ENCODE measurements at places on chromosomes 1 and 21.

DNA sequence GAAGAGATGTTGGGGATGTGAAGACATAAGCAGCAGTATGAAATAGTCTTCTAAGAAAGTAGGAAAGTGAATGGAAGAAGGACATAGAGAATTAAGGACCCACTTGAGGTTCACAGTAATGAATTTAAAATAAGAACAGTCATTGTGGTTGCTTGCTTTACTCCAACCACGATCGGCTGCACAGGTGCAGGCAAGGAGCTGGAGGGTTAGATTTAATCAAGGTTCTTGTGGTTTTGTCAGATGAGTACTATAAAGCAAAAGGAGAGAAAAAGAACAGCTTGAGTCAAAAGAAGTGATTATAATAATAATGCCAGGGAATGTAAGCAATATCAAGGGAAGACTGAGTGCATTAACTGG lies 46.1 kb upstream of the RBM34 start:
- DNase-seq = peak; percentile 66

DNA sequence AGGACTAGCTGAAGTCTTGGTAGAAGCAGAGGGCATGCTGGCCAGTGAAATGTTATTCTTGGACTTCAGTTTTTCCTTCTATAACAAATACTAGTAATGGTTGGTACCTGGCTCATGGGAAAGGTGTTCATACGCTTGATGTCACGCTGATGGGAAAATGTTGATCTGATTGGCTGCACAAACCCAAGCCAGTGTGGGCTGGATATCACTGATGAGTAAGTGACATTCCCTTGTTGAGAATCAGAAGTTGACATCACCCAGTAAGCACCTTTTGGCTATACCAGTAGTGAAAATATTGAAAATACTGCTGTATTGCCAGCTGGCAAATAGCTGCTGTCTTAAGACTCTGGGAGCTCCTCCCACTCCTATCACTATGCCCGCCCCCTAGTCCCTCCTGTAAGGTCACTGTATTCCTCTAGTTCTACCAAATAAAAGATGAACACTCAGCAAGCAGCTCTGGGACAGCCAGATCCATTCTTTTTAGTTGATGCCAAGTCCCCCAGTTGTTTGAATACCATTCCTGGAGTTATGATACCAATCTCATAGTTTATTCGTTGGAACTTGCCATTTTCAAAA lies 168.2 kb downstream of the GRIK1 start:
- no peak for DNase-seq

DNA sequence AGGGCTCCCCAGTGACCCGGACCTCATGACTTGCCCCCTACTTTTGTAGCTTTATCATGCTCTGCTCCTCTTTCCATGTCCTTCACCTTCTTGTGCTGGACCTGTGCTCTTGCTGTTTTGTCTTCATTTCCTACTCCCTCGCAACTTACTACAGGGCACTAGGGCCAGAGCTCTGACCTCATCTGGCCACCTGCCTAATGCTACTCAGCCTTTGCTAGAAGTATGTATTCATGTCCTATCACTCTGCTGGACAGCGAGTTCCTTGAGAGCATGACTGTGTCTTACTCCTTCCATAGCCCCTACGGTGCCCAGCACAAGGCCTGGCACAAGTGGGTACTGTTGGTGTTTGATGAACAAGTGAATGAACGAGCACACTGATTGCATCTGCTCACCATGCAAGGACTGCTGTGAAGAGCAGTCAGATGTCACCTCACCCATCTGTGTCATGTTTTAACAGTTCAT lies 1.9 kb downstream of the MTFR1L start:
- no peak for DNase-seq

DNA sequence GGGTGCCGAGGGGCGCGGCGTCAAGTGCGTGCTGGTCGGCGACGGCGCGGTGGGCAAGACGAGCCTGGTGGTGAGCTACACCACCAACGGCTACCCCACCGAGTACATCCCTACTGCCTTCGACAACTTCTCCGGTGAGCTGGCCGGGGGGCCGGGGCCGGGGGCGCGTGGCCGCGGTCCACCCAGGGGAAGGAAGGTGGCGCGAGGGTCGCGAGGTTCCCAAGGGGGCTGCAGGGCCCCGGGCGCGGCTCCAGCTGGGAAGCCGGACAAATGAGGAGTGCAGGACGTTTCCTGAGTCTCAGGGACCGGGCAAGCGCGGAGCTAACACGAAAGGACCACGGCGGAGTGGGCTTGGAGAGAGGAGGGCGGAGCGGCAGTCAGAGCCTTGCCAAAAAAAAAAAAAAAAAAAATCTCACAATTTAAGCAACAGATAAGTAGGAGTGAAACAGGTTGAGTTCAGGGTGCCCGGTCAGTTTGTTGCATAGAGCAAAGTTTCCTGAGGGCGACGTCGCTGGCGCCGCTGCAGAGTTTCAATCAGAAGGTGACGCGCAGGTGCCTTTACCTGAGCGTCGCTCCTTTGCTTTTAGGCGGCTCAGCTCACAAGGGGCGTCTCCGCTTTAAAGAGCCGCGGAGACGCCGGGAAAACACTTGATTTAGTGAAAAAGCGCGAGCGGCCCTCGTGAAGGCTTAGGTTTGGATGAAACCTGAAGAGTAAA lies 750 bp downstream of the RHOU start:
- peak; percentile 35 for DNase-seq

DNA sequence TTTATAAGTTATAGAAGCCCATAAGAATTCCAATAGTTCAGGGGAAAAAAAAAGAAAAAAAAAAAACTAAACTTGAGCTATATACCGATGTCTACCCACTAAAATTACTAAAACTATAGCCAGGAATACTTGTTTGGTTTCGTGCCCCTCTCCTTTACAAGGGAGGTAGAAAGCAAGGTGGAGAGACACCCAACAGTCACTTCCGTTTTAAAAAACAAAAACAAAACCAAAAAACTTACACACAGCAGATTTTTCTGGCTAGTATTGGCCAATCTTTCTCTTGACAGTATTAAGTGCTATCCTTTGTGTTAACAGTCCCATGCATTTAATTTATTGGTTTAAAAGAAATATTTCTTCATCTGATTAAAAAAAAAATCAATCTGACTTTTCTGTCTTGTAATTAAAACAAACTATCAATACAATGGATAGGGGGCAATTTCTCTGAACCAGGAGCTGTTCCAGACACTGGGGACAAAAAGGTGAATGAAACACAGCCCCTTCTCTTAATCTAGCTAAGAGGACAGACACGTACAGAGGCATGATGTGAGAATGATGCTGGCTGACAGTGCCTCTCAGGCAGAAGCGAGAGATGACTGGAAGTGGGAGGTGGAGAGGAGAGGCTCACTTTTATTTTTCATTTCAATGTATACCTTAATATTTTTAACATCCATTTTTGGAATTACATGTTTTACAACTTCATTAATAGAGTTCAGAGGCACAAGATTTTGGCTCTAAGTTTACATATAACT lies 214.8 kb downstream of the RERE start:
- peak; percentile 17 for DNase-seq

GRCh38 chr1:155044812-155045657 lies 6.1 kb upstream of the ADAM15 start:
- DNase-seq = peak; percentile 74

DNA sequence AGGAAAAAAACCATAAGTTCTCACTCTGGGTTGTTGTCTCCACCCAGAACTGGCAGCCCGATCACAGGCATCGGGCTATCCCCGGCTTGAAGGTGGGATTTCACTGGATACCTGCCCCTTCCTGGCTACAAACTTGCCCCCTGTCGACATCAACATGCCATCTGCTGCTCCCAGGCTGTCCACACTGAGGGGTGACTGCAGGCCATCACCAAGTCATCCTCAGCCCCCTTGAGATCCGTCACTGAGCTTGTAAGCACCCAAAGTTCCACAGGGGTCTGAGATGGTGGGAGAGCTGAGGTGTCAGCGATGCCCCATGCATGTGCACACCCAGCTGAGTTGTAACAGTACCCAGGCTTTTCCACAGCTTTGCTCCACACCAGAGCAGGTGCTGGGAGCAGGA lies 211.0 kb downstream of the AMY1C start:
- no peak for DNase-seq

- no peak for DNase-seq
Observed at GRCh38 chr1:67626090-67626860, 58.7 kb upstream of the GADD45A start.

DNA sequence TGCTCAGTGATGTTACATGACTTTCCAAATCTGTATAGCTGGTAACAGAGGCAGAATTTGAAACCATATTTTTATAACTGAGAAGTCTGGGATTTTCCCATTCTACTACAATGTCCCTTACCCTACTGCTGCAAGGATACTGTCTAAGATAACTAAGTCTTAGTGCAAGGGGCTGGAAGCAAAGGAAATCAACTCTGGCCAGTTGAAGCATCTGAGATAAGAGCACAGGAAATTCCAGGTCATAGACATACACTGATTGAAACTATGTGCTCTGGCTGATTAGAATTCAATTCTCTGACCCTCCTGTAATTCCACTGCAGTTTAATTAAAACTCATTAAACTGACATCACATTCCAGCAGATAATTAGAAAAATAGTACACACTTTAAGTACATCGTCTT lies 267.7 kb upstream of the C1orf87 start:
- no peak for DNase-seq

DNA sequence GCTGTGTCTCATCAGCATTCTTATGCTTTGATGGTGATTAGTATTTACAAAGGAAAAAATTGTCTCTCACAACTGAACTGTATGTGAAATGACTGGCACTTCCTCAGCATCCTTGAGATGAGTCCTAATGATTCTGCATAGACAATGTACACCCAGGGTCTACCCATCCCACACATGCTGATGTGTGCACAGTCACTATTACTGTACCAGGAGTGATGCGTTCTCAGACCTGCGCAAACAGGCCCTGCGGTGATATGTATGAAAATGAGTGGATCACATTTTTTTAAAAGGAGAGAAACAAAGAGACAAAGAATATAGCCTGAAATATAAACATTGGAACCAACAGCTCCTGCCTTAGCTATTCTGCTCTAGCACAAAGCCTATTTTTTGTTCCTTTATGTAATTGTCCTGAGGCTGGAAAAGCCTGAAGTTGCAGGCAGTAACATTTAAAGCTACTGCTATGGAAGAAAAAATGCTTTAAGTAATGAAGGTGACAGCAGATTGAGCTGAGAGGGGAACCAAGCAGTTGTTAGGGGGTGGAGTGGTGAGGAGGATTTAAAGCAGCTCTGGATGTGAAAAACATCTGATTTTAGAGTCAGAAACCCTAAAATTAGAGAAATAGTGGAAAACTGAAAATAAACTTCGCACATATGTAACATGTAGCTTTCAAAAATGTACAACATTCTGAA lies 5.5 kb downstream of the RCAN1 start:
- DNase-seq = no peak

GRCh38 chr1:246533371-246533905 lies 26.4 kb upstream of the SMYD3 start:
- DNase-seq = no peak

- no peak for DNase-seq
Observed at GRCh38 chr1:68230484-68230802, 1.9 kb downstream of the WLS start.

GRCh38 chr1:59900640-59901039 lies 25.9 kb downstream of the CYP2J2 start:
- DNase-seq = no peak

GRCh38 chr1:244371242-244372141 lies 80.2 kb downstream of the ADSS2 start:
- no peak for DNase-seq

DNA sequence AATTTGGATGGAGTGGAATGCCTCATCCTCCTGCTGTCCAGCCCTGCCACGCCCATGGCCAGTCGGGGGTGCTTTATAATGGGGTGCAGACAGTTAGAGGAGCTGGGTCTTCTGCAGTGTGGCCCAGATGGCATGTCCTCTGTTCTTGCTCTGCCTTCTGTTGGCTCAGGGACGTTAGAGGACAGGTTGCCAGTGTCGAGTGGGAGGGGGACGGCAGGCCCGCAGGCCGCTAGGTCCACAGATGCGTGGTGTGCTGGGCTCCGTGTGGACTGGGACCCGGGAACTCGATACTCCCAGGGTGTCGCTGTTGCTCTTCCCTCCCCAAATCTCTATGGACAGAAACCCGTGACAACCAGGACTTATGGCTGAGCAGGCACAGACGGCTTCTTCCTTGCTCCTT lies 33.3 kb downstream of the SIM2 start:
- DNase-seq = no peak

DNA sequence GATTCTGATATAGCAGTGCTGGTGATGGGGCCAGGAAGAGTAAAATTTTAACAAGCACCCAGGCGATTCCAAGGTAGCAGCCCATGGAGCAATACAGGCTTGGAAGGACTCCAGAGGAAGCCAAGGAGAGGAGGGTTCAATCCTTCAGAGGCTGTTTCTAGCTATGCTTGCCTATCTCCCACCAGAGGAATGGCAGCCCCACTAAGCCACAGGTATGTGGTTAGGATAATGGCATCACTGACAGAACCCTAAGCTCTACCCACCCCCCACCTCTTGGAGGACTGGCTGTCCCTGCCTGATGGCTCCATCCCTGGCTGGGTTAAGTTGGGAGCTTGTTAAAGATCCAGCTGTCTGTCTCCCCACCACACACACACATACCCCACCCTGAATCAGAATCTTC lies 19.3 kb upstream of the PTAFR start:
- no peak for DNase-seq

DNA sequence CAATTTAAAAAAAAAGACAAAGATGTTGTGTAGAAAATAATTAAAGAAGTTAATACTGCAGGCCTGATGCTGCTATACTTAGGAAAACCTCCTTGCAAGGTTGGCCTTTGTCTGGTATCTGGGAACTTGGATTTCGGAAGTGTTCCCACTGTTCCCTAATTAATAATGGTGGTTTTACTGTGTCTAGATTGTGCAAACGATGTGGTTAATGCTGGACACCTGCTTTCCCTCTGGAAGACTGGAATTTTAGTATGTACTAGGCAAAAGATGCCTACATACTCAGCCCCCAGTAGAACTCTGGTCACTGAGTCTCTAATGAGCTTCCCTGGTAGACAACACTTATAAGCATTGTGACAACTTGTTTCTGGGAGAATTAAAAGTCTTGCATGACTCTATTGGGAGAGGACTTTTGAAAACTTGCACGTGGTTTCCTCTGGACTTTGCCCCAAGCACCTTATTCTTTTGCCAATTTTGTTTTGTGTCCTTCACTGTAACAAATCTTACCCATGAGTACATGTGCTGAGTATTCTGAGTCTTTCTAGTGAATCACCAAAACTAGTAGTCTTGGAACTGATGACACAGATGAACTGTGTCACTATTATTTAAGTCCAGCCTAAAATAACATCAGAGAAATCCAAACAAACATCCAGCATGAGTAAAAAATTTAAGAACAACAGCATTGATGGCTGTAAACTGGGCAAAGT lies 40.4 kb downstream of the LIN9 start:
- DNase-seq = no peak

GRCh38 chr1:53636621-53637171 lies 102.3 kb downstream of the GLIS1 start:
- DNase-seq = no peak

DNA sequence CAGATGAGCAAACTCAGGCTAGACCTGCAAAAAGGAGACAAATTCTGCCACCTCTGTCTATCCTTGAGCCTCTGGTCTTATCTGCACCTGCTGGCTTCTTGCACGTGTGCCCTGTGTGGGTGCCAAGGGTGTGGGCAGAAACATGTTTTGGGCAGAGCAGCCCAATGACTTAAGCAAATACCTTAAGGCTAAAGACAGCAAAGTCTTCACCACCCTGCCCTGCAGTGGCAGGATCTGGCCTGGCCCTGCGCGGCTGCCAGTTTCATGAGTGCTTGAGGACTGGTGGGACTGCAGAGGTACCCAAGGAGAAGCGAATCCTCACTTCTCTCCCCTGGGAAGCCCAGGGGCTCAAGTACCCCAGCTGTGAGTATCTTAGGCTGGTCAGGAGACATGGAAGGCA lies 3.8 kb upstream of the SLC26A9 start:
- no peak for DNase-seq

- no peak for DNase-seq
Observed at GRCh38 chr1:164141797-164142196, 417.2 kb upstream of the PBX1 start.

Data from CD4-positive, alpha-beta T cell treated with Interleukin-2 at 100 ng/mL for 4 hours (primary cell).